ENCODE measurements at places on chromosomes 2 and 18.

GRCh38 chr2:241289053-241289452, 26.4 kb downstream of the HDLBP start:
- no peak for DNase-seq

GRCh38 chr2:159175182-159175581, 111.3 kb downstream of the WDSUB1 start:
- DNase-seq = no peak

DNA sequence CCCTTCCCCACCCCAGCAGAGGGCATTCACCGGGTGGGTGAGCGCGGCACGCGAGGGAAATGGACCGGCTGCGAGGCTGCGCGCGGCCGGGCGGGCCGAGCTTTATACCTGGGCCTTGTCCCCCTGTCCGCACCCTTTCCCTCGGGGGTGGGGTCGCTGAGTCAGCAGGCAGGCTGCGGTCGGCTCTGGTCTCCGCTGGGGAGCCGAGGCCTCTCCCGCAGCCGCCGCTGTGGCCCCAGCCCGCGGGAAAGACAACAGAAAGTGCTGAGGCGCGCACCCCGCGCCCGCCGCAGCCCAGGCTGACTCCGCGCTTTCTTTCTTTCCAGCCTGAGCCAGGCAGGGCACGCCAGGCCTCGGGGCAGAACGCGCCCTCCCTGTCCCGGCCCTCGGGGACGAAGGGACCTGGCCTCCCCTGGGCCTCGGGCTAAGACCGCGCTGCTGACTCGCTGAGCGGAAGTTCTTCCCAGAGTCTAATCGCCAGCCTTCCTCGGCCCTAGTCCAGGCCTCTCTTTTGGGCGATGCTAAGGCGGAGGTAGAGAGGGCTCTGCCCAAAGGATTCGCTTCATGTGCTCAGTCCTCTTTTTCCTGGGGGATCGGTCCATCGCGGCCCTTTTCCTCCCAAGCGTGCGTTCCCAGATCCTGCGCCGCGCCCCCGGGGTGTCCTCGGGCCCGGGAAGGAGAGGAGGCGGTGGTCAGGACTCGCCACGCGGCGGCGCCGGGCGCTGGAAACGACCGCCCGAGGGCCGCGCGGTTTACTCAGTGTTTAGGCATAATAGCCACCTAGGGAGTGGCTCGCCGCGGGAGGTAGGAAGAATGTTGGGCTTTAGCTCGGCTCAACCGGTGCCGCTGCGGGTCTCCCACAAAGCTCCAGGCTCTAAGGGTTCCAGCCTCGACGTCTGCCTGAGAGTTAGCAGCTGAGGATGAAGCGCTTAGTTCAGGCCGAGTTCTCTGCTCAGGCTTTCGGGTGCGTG, at the start of gene CRYBA2:
CRYBA2 (minus strand) TSS at position 78 of the 971 bp plus-strand sequence. CDS start 246 bp downstream, outside the sequence.
- no peak for DNase-seq

GRCh38 chr2:68743531-68743930, 8.9 kb downstream of the ARHGAP25 start:
- DNase-seq = peak; percentile 21

- no peak for DNase-seq
These were observed 13.8 kb upstream of the NCOA1 start for GRCh38 chr2:24477229-24477628.

- DNase-seq = no peak
These were observed 245.0 kb upstream of the MGAT5 start for GRCh38 chr2:134008837-134009236.

DNA sequence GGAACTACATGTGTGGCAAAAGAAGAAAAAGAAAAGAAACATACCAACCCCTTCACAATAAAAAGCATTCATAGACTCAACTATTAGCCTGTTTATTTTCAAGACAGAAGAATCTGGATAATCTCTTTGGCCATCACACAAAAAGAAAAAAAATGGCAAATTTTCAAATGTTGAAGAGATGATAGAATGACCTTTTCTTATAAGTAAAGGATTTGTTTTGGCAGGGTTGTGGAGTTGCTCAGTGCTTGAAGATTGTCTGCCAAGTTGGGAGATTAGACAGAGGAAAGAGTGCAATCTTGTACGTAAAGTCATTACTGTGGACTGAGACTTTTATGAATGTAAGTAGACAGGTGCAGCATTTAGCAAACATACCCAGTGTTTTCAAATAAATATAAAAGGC, 18.5 kb upstream of the FAM171B start:
- no peak for DNase-seq
